ENCODE measurements at places on chromosomes 5 and 9. TPM values are rescaled to one million over a fixed set of nuclear protein-coding genes. Genes with fewer than 3 reads are reported as not detected.
A peak's percentile ranks its signal among the peaks of the same experiment; 100 is the strongest.

- no peak for DNase-seq
These were observed 19.0 kb upstream of the SMAD5 start for GRCh38 chr5:136113606-136114005.

GRCh38 chr9:12716823-12717600, 23.8 kb downstream of the TYRP1 start:
- DNase-seq: no peak

Gene SLC6A18
- polyA plus RNA-seq: 0.18 TPM

DNA sequence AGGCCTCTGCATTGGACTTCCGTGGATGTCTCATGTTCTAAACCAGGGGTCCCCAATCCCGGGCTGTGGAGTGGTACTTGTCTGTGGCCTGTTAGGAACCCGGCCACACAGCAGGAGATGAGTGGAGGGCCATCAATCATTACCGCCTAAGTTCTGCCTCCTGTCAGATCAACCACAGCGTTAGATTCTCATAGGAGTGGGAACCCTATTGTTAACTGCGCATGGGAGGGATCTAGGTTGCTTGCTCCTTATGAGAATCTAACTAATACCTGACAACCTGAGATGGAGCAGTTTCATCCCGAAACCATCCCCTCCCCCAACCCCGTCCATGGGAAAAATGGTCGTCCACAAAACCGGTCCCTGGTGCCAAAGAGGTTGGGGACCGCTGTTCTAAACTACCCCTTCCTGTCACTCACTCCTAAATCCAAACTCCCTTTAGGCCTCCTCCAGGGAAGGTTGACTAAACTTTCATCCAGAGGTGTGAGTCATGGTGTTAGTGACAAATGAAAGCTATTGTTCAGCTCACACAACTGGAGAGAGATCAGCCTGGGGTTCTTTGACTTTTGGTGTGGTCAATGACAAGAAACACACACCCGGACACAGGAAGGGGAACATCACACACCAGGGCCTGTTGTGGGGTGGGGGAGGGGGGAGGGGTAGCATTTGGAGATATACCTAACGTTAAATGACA, 9.5 kb downstream of the KCNV2 start:
- DNase-seq: no peak

Gene HCN1
- polyA plus RNA-seq: 0.47 TPM

Gene SLC27A4
- polyA plus RNA-seq: 7.6 TPM

- DNase-seq: no peak
These were observed 110.5 kb downstream of the ADAMTS12 start for GRCh38 chr5:33781286-33781685.

DNA sequence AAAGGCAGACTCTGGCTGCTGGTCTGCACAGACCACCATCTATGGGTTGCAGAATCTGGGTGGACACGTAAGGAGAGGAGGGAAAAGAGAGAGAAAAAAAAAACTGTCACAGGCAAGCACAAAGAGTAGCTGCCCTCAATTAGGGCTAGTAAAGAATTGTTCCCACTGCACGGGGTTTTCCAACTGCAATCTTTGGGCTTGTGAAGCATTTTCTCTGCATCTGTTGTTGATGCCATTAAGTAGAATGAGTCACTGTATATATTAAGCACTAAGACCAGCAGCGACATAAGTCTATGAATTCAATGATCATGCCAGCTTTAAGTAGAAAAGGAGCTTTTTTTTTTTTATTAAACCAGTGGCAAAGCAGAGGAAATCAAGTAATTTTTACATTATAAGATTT, 40.2 kb downstream of the MED10 start:
- DNase-seq: no peak

- DNase-seq: no peak
These were observed 2.5 kb upstream of the KCNIP1 start for GRCh38 chr5:170501361-170501760.

DNA sequence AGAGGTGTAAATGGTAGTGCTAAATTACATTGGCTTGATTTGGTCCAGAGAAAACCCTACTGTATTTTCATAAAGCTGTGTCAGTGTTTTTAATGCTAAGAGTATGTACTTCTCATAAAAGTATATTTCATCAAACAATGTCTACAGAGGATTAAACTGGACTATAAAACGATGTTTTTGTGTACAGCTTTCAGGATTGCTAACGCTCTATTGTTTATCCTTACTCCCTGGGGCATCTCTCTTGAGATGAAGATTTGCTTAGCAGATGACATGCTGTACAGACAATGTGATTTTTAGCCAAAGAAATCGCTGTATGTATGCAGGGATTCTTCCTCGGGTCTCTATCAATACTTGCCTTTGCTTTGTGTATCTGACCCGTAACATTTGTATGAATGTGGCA, 216.0 kb downstream of the FBXL7 start:
- no peak for DNase-seq

DNA sequence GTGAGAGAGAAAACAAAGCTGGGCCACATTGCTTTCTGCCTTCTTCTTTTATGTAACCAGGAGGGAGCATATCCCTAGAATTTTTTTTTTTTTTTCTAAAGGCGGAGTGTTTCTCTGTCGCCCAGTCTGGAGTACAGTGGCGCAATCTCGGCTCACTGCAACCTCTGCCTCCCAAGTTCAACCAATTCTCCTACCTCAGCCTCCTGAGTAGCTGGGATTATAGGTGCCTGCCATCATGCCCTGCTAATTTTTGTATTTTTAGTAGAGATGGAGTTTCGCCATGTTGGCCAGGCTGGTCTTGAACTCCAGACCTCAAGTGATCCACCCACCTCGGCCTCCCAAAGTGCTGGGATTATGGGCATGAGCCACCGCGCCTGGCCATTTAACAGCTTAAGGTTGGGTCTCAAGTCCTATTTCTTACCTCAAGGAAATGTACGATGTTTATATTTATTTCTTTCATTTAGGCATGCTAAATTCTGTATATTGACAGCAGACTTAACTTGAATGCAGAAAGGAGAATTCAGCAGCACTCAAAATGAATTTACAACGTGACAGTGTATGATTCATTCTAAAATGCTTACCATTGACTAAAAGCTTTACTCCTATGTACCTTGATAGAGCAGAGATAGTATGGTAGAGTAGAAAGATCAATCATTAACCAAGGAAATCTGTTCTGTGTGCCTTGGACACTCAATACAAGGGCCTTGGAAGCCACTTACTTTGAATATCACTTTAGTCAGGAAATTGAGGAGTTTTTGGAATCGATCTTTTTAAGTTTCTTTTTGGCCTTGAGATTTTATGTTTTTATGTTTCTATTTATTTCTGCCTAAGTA, 100.9 kb downstream of the F2RL2 start:
- DNase-seq: no peak

Gene IFNE
- polyA plus RNA-seq: 0.37 TPM

DNA sequence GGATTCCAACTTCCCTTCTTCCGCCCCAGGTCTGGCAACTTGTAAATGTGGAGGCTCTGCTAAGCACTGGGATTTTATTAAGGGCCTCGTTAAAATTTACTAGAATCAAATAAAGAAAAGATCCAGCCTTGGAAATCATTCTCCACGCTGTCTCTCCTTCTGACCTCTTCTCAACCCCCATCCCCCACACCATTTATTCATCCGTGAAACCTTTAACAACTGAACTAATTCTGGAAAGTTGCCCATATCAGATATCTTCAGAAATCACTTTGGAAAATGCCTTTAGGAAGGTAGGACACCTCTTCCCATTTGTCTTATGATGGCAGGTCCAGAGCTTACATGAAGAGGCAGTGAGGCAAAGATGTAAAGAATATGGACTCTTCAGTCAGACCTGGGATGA, 288.5 kb downstream of the SLIT3 start:
- no peak for DNase-seq

Gene THBS4
- 6.3 TPM for polyA plus RNA-seq

Gene FOXD4L4
- 0.09 TPM for polyA plus RNA-seq

DNA sequence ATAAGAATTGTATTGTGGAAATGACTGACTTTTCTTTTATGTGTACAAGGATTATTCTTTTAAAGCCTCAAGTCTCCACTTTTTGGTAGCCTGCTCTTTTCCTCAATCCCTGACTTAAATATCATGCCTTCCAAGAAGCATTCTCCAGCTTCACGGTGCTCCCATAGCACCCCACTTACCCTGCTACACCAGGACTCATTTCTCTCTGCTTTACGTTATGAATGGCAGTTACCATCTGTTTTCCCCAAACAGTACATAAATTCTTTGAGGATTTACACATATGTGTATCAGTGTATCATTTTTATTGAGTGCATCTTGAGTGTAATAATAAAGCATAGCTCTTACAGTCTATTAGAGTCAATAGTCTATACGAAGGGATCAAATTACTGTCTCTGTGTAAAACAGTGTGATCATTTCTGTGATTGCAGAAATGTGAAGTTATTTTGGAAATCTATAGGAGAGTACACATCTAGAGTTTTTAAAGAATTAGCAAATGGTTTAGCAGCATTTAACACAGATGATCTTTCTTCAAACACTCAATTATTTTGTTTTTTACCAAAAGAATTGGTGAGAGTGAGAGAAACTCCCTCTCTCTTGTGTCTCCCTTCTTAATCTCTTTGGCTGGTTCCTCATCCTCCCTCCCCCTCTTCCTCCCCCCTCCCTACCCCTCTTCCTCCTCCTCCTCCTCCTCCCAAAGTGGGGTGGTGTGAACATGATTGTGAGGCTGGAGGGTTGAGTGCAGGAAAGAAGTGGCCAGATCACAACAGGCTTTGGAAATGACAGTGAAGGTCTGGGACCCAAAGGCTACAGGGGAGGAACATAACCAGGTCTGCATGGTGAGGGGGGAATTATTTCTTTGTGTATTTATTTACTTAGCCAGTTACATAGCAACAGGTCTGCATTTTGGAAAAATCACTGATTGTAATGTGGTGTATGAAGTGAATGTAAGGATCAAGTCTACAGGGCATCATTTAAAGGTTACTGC, 27.6 kb upstream of the ECM2 start:
- peak; percentile 49 for DNase-seq

GRCh38 chr5:32572778-32573480, 12.4 kb upstream of the SUB1 start:
- DNase-seq: no peak

DNA sequence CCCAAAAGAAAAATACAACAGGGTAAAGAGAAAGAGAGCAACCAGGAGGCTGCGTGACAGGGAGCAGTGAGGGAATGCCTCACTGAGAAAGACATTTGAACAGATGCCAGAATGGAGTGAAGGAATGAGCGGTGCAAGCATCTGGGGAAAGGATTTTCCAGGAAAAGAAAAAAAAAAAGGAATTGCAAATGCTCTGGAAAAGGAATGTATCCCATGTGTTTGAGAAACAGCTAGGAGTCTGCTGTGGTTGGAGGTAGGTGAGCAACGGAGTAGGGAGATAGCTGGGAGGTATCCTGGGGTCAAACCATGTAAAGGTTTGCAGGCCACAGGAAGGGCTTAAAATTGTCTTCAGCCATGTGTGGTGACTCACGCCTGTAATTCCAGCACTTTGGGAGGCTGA, 23.6 kb upstream of the CEMIP2 start:
- no peak for DNase-seq

- peak; percentile 27 for DNase-seq
These were observed 91.1 kb upstream of the RNF180 start for GRCh38 chr5:64074533-64074932.

DNA sequence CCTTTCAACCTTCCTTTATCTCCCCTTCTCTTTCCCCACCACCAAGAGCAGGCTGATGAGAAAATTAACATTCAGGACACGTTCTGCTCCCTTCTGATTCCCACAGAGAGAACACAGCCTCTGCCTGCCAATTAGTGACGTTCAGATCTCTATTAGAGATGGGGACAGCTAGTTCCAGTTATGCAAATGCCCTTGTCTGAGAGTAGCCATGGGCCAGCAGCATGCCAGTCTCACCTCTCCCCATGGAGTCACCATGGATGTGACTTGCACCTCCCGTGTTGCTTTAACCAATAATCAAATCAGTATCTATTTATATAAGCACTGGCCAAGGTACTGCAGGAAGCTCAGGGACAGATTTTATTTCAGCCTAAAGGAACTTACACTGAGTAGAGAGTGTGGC, 61.3 kb downstream of the KCNIP1 start:
- no peak for DNase-seq

- no peak for DNase-seq
These were observed 56.6 kb downstream of the CAMSAP1 start for GRCh38 chr9:135850737-135851136.

- DNase-seq: no peak
These were observed 117.7 kb downstream of the GAS1 start for GRCh38 chr9:86829496-86830046.

DNA sequence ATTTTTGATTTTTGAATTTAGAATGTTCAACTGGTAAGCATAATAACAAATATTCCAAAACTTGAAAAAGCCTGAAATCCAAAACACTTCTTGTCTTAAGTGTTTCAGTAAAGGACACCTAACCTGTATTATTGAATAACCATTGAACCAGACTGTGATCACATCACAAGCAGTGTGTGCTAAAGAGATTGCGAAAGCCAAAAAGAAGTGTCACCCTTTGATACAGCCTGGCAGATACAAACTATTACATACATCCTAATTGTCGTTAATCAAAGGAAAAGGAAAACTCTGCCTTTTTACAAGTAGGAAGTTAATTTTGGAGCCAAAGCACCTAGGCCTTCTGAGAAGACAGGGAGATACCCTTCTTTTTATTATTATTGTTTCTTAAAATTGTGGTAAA, 8.4 kb upstream of the FAM120AOS start:
- no peak for DNase-seq

DNA sequence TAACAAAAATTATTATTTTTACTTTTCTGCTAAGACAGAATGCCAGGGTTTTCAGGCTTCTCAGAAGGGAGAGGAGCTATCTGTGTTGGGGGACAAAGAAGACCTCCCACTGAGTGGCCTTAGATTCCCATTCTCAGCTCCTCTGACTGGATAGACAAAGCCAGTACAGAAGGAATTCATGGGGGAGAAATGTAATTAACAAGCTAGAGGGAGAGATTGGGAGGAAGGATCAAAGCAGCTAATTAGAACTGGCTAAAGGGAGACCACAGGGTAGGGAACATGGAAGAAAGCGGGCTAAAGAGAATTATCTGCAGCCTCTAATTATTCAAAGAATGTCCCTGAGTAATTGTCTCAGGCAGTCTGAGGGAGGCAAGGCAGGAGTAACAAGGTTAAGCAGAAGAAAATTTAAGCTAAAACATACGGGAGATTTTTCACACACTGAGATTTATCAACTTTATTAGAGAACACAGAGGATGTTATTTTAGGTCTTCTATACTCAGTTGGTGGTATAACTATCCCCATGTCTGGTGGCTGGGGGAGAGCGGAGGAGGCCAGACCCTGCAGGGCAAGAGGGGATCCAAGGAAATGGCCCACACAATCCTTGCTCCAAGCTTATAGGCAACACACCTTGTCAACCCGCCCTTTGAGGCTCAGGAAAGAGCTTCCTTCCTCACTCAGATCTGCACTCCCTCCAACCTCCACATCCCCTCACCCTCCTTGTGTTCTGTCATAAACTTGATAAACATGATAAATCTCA, 87.7 kb upstream of the LRRTM2 start:
- DNase-seq: no peak

- DNase-seq: no peak
These were observed 514.2 kb upstream of the TLE4 start for GRCh38 chr9:79057576-79057975.

Gene IFNB1
- not detected for polyA plus RNA-seq

- no peak for DNase-seq
These were observed 34.2 kb downstream of the EXD3 start for GRCh38 chr9:137388589-137389427.

DNA sequence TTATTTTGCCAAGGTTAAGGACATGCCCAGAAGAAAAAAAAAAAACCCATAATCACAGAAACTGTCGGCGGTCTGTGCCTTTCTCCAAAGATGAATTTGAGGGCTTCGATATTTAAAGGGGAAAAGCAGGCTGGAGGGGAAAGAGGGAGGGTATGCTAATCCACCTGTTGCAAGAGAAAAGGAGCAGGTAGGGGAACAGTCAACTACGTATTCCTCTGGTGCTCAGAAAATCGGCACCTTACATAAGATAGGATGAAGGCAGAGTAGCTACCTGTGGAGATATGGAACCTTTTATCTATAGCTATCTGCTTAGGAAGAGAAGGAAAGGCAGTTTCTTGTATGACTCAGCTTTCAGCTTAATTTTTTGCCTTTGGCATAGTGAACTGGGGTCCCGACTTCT, 77.7 kb downstream of the PTCD2 start:
- DNase-seq: no peak
